ENCODE measurements at places on chromosomes 6 and 20.
A peak's percentile ranks its signal among the peaks of the same experiment; 100 is the strongest.

- peak; percentile 20 for DNase-seq
Measured at GRCh38 chr20:50635676-50636600, 55.4 kb downstream of the RIPOR3 start.

DNA sequence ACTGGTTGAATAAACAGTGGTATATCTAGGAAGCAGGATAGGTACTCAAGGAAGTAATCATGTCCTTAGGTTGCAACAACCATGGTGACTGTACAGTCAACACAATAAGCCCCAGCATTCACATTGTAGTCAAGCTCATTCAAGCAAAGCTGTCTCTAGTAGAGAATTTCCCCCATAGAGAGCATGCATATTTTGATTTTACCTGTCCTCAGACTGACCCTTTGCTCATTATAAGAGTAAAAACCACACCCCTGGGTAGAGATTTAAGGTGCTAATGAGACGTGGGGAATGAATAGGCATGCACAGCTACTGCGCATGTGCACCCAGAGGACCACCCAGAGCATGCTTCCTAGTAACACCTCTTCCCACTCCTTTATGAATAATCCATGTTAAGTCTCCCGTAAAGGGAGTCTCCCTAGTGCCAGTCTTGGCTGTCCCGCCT, 6.1 kb upstream of the RNF8 start:
- DNase-seq: no peak

DNA sequence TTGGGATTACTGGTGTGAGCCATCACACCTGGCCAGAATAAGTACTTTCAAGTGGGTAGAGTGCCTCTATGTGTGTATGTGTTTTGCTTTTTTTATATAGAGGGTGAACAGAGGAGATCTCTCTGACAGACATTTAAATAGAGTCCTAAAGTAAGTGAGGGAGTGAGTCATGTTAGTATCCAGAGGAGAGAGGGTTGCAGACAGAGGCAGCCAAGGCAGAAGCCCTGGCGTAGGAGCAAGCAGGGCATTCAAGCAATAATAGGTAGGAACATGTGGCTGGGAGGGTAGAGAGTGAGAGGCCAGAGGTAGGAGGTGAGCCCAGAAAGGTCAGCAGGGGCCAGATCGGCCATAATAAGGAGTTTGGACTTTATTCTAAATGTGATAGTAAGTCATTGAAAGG, 48.9 kb downstream of the PHF20 start:
- DNase-seq: no peak

DNA sequence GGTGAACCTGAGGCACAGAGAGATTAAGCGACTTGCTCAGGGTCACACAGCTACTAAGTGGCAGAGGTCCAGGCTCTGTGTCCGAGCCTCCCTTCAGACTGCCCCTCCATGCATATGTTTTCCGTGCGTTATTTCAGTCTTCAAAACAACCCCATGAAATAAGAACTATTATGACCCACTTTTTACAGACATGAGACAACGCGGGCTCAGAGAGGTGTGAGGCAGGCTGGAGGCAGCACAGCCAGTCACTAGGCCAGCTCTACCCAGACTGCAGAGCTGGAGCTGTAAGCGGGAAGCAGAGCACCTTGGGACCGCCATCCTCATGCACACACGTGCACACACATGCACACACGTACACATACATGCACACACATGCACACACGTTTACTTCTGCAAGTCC, 62.3 kb downstream of the PSMG4 start:
- DNase-seq: no peak

DNA sequence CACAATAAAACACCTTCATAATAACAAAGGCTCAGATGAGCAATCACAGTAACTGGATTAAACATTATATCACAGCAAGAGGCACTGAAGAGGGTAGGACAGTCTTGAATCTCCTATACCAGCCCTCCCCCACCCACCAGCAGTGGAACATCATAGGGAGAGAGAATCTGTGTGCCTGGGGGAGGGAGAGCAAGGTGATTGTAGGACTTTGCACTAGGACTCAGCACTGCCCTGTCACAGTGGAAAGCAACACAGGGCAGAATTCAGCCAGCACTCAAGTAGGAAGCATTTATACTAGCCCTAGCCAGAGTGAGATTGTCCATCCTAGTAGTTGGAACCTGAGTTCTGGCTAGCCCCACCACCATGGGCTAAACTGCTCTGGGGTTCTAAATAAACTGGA, 400.2 kb downstream of the HAO1 start:
- no peak for DNase-seq

- no peak for DNase-seq
Measured at GRCh38 chr6:71524201-71524600, 235.6 kb downstream of the OGFRL1 start.

DNA sequence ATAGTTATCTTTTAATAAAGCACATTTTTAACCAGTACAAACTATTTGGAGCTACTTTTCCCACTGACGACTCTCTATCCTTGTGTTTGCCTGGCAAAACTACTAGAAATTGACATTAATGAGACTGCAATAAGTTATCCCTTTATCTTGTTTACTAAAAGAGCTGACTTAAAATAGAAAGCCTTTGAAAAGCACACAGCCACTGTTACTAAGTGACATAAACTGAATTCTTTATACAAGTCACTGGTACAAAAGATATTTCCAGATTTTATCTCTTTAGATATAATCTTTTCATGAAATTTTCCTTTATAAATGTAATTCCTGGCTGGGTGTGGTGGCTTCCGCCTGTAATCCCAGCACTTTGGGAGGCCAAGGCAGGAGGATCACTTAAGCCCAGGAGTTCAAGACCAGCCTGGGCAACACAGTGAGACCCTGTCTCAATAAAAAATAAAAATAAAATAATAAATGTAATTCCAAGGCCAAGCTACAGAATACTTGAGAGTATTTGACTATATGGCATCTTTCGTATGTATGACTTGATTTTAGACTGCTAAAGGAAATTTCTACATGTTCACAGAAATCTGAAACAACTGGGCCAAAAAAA, 9.5 kb downstream of the MBOAT1 start:
- DNase-seq: no peak

DNA sequence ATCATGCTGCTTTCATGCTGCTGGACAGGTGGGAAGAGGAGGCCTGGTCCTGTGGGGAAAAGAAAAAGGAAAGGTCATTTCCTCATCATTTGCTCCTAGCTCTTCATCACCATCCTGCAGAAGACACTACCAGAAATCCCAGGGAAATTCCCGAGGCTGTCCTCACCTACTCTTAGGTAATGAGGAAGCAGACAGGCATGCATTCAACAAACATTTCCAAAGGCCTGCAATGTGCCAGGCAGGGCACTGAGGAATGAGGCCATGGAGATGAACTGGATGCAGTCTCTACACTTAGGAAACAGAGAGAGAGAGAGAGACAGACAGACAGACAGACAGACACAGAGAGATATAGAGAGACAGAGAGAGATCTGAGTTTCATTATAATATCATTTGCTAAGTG, 83.0 kb upstream of the MRPS10 start:
- DNase-seq: no peak

DNA sequence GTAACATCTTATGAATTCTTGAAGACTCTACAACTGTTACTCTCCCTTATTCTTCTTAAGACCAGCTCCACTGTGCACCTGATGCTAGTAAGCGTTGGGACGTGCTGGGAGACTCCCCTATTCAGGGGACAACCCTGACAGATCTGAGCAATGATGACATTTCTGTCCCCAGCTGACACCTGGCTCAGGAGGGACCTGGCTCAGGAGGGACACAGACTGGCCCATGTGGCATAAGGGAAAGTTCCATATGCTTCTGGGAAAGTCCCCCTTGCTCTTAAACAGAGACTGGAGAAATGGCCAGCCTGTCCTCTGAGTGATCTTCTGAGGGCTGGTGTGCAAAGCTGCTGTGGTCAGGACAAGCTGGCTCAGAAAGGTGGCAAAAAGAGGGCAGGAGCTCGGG, 10.0 kb upstream of the CD93 start:
- DNase-seq: no peak

DNA sequence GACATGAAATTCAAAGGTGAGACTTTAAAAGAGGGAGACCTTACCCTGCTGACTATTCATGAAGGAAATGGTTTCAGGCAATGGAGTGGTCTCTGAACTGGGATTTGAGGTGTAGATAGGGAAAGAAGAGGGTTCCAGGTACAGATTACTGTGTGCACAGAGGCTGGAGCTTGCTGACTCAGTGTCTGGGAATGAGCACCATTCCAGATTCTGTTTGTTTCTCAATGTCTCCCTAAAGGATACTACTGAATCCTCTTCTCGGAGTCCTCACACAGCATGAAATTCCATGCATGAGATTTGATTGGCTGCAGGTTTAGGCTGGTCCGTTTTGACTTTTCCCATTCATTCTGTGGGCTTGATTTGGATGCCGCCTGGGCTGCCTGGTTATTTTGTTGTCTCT, 49.0 kb downstream of the PPP1R14C start:
- DNase-seq: no peak

DNA sequence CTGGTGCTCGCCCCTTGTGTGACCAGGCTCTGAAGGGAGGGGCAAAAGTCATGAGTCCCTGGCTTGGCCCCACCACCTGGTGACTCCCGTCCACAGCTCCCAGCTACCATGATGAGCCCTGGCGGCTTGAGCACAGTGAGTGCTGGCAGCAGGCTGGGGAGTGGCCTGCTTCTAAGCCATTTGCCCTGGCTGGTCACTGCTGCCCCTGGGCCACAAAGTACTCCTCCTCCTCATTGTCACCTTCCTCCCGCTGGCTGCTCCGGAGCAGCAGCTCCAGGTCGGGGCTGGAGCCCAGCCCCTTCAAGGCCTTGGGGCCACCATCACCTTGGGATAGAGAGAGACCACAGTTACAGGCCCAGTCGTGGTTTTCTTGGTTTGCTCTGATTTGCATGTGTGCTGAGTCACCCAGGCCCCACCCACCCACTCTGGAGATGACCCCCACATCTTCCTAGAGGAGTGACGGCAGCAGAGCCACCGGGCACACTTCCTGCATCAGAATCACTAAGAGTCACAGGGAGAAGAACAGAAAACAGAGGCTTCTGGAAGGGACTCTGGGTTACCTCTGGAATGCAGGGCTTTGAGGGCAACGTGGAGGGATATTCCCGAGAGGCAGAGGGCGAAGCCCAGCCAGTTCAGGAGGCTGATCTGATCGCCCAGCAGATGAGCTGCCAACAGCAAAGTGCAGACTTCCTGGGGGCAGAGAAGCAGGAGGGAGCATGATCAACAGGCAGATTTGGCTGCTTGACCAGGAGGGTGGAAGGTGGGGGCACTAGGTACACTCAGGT, 42.1 kb upstream of the CDH22 start:
- no peak for DNase-seq

DNA sequence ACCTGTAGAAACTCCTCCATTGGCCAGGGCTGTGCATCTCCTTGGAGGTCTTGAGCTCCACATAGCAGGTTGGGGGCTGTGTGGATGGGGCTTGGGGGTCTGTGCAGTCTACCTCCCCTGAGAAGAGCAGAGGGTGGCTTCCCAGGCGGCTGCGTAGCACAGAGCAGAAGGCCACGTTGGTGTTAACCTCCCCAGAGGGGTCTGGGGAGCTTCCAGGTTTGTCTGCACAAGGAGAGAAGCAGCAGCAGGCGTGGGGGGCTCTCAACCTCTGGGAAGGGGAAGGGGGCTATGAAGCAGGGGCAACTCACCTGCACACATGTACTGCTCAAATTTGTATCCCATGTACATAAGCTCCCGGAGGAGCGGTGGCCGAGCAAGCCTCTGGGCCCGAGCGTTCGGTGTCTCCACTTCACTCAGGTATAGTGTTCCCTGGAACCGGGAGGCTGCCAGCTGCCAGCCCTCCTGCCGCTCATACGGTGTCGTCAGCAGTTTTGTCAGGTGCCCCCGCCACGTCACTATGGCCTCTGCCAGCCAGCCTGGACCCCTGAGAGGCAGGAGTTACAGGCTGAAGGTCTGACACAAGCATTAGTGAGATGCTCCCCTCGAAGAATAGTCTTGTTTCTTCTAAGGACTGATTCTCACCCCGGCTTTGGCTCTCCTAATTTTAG, 1.2 kb downstream of the DXO start:
- no peak for DNase-seq

DNA sequence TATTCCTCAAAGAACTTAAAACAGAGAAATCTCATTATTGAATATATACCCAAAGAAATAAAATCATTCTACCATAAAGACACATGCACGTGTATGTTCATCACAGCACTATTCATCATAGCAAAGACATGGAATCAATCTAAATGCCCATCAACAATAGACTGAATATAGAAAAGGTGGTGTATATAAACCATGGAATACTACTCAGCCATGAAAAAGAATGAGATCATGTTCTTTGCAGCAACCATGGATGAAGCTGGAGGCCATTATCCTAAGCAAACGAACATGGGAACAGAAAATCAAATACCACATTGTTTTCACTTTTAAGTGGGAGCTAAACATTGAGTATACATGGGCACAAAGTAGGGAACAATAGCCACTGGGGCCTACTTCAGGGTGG, 12.3 kb upstream of the GPR63 start:
- DNase-seq: no peak

DNA sequence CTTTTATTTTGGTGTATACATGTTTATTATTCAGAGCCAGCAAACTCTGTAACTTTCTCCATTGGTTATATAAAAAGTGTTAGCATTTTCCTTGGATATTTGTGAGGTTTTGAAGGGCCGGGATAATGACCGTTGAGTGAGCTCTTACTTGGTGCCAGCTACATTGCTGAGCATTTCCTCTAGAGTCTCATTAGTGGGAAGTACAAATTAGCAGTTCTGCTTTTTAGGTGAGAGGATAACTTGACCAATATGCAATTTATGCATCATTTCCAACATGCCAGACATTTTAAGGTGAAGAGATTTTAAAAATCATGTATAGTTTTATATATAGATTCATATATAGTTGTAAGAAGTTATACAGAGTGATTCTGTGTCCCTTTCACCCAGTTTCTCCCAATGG, 84.3 kb downstream of the CARMIL1 start:
- DNase-seq: no peak

DNA sequence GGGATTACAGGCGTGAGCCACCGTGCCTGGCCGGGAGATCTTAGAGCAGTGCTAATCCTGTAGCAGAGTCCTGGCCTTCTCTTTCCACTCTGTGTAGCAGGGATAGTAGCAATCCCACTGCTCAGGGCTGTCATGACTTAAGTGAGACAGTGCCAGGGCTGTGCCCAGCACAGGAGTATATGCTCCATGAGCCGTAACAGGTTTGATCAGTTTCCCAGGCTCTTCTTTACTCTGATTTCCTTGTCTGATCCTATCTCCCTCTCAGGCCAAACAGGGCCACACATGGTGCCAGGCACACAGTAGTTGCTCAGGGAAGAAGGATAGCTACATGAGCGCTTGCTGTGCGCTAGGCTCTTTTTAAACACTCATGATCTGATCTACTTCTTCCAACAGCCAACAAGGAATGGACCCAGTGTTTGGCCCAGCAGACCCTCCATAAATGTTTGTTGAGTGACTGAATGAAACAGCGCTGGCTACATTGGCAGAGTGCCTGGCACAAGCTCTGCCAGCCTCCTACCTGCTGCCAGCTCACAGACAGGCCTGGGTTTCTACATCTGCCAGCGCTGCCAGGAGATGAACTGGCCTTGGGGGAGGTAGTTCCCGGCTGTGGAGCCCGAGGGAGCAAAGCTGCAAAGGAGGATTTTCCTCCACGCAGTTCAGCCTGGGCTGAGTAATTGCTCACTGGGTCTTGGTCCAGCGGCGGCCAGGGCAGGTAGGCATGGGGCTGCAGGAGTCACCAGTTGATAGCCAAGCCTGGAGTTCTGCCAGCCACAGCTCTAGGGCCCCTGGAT, 36.9 kb downstream of the SNAI1 start:
- DNase-seq: no peak
